SJCRH30 (cell line): ENCODE measurements at places on chromosomes 5 and 9.

DNA sequence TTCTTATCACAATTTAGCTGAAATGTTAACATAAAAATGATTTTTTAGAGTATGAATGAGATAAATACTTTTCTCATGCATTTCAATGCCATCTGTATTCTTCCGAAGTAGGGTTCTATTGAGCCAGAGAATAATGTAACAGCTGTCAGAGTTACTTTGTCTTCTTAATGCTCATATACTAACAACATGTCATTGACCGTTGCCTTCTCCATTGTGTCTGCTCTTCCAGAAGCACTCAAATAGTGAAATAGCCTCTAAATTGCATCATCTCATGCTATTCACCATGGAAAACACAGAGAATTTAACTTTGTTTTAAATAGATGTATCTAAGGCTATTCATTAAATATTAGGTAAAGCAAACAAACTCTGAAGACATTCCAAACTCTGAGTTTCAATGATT is 1875.9 kb upstream of the CDH9 start:
- no peak for DNase-seq

DNA sequence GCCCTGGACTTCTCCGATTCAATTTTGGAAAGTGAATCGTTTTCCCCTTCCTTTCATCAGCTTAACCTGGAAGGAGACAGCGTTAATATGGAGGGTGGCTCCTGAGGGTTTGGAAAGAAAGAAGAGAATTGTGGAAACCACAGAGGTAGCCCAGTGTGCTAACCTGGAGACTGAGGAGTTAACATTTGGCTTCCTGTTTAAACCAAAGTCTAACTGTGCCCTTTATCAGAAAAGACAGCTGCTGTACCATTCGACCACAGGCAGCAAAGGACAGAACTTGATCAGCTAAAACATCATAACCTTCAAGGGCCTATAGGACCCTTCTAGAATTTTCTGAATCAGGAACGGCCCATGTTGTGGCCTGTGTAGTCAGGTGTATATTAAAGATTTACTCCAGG is 735 bp downstream of the IDNK start:
- DNase-seq = peak; percentile 67

- no peak for DNase-seq
These were observed 34.4 kb downstream of the HMCN2 start for GRCh38 chr9:130299785-130300615.

DNA sequence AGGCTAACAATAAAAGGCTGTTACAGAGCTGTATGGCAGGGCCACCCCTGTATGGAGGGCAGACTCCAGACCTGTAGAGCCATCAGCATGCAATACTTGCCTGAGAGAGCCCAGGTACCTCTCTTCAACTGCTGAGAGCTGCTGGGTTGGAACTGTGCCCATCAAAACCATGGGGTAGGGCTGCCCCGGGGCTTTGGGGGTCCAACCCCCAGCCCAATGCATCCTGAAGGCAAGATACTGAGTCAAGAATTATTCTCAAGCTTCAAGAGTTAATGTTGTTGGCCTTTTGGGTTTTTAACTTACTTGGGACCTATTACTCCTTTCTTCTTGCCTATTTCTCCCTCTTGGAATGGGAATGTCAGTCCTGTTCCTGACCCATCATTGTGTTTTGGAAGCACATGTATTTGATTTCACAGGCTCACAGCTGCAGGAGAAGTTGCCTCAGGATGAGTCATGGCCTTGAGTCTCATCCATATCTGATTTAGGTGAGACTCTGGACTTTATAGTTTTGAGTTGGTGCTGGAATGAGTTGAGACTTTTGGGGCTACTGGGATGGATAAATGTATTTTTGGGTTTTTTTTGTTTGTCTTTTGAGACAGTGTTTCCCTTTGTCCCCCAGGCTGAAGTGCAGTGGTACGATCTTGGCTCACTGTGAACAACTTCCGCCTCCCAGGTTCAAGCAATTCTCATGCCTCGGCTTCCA is 21.0 kb upstream of the CDK7 start:
- no peak for DNase-seq

DNA sequence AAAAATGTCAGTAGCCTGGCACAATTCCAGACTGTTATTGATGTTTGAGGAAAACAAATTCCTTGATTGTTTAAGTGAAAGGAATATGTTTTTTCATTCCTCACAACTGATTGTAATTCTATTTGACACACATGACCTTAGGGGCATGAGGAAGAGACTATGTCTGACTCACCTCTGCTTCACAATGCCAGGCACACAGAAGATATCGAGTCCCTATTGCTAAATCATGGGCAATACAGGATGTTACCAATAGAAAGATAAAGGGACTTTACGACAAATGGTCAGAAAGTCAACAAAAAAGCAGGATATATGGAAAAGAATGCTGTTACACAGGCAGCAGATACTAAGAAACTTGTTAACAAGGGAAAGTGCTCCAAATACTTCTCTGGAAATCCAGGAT is 1903.5 kb downstream of the EFNA5 start:
- DNase-seq = no peak

- DNase-seq = no peak
These were observed 44.2 kb downstream of the NKD2 start for GRCh38 chr5:1052641-1053390.

DNA sequence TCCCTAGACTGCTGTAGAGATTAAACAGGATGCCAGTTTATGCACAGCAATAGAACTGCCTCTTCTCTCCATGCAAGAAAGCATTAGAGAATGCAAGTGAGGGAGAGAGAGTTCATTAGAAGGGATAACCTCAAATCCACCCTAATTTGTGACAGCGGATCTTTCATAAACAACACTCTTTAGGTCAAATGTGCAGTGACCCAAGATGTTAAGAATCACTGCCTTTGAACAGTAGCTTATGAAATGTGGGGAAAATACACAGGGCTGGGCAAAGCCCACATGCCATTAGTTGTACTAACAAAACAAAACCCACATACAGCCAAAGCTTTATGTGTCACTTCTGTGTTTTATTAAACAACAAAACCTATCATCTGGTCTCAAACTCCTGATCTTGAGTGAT is 36.2 kb upstream of the POU4F3 start:
- DNase-seq = no peak

DNA sequence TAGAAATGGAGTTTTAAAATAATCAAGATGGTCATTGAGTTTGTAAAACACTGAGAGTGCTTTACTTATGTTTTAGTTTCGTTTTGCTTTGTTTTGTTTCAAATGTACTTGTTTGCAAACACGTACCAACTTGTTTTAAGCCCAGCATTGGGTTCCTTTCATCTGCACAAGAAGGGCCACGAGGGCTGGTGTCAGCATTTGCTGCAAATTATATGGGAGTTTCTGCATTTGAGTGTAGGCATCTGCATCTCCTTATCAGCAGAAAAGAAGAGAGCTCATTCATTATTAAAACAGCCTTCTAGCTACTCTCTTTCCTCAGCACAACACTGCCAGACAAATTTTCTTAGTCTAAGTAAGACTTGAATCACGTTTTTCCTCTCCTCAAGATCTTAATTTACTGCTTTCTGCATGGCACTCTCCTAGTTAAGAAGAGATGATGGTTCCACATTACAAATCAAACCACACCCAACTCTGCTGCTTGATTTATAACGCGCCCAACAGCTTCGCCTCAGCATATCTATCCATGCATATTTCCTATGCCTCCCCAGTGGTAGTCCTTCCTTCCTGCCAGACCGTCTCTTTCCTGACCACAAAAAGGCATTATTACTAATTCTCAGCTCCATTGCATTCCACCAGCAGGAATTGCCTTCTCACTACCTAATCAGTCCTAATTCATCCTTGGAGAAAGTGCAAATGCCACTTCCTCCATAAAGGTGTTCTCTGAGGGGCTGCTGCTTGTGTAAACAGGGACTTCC is 95.2 kb upstream of the CAST start:
- DNase-seq = peak; percentile 15

DNA sequence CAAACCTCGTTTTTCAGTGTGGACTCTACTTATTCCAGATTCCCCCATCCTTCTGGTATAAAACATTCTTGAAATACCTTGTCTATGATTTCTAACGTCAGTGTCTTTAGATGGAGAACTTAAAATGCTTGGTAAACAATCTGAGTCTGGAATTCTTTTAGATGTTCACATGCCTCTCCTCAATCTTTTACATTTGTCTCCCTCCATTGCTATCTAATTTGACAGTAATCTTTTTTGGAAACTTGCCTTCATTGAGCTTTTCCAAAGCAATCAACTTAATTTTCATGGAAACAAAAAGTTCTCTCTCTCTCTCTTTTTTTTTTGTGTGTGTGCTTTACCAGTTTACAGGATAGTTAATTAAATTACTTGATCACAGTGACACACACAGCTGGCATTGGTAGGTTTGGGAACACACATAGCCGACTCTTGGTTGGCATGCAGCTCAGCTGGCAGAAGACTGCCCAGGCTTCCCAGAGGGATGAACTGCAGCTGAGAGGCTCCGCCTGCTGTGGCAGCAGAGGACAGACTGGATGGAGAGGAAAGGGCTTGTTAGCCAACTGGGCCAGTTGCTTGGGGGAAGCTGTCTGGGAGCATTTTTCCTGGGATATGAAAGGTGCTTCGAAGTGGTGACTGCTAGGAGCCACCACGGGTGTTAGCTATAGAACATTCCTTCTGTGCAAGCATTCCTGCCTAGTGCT is 271.3 kb downstream of the ZSWIM6 start:
- DNase-seq = no peak

GRCh38 chr9:571066-571465 is 270.4 kb upstream of the DMRT1 start:
- peak; percentile 14 for DNase-seq

DNA sequence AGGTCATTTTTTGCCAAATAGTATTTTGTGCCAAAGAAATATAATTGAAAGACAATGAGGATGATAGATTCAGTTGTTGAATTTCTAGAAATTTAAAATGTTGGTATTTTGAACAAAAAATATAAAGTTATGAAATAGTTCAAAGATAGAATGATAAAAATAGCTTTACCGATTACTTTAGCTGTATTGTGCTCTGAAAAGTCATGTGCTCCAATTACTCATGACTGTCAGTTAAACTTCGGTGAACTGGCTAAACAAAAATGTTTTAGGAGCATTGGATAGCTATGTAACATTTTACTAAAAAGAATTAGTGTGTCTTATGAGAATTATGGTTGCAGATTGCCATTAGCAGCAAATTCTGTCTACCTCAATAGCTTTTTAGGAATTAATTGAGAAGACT is 177.3 kb upstream of the VCAN start:
- DNase-seq = no peak

DNA sequence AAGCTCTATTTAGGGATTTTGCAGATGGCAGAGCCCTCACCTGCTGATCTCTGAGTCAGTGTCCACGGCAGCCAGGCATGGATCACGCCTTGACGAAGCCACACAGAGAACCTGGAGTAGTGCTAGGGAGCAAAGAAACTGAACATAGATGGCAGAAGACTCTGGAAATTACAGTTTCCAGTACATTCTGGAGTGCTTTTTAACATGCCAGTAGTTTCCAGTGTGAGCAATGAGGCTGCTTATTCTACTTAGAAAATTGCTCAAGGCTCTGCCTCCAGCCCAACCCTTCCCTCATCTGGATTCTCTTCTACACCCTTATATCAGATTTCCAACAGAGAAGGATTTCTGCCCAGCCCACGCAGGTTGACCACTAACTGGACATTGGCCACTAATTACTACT is 203.3 kb downstream of the ADAMTS12 start:
- DNase-seq = no peak

- DNase-seq = no peak
These were observed 75.6 kb downstream of the PRRT1B start for GRCh38 chr9:131620764-131621520.

GRCh38 chr5:59003124-59003523 is 420.2 kb downstream of the RAB3C start:
- DNase-seq = no peak

GRCh38 chr9:120490888-120491595 is 88.9 kb downstream of the CDK5RAP2 start:
- no peak for DNase-seq

- DNase-seq = no peak
These were observed 34.3 kb upstream of the OLFM1 start for GRCh38 chr9:135053133-135053532.

DNA sequence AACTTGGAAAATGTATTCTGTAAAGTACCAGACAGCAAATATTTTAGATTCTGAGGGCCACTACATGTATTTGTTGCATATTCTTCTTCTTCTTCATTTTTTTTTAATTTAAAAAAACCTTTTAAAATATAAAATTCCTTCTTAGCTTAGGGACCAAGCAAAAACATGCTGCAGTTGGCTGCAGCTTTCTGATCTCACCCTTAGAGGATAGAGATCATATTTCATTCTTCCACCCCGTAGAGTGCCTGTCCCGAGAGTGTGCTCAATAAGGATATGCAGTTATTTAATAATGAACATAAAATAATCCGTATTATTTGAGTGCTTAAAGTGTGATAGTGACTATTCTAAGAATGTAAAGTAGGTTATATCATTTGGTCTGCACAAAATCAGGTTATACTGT is 204.2 kb upstream of the CD180 start:
- DNase-seq = peak; percentile 17

DNA sequence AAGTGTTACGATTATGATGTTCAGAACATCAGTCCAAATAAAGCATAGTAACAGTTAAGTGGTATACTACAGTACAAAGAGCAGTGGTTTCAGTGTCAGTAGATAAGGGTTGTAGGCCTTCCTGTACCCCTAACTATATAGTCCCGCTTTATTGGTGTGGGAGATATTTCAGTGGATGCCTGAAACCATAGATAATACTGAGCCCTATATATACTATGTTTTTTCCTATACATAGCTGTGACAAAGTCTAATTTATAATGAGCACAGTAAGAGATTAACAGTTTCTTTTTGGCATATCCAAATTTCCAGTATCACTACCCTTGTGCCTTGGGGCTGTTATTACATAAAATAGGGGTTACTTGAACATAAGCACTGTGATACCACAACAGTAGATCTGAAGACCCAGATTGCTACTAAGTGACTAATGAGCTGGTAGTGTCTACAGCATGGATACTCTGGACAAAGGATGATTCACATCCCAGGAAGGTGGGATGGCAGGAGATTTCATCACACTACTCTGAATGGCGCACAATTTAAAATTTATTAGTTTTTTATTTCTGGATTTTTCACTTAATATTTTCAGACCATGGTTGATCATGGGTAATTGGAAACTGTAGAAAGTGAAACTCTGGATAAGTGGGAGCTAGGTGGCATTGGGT is 119.3 kb downstream of the RPS23 start:
- no peak for DNase-seq

GRCh38 chr9:79969393-79970145 is 397.8 kb downstream of the TLE4 start:
- DNase-seq = no peak
